ENCODE measurements at places on chromosomes 1 and 21.
A peak's percentile ranks its signal among the peaks of the same experiment; 100 is the strongest.

GRCh38 chr1:210445931-210446330 is 117.2 kb downstream of the HHAT start:
- DNase-seq, result no peak

- DNase-seq, result peak; percentile 54
Observed at GRCh38 chr1:180482425-180483275, 19.7 kb downstream of the ACBD6 start.

GRCh38 chr1:92929461-92929860 is 31.8 kb downstream of the DIPK1A start:
- DNase-seq, result no peak

- no peak for DNase-seq
Observed at GRCh38 chr1:41533016-41533730, 48.7 kb upstream of the EDN2 start.

DNA sequence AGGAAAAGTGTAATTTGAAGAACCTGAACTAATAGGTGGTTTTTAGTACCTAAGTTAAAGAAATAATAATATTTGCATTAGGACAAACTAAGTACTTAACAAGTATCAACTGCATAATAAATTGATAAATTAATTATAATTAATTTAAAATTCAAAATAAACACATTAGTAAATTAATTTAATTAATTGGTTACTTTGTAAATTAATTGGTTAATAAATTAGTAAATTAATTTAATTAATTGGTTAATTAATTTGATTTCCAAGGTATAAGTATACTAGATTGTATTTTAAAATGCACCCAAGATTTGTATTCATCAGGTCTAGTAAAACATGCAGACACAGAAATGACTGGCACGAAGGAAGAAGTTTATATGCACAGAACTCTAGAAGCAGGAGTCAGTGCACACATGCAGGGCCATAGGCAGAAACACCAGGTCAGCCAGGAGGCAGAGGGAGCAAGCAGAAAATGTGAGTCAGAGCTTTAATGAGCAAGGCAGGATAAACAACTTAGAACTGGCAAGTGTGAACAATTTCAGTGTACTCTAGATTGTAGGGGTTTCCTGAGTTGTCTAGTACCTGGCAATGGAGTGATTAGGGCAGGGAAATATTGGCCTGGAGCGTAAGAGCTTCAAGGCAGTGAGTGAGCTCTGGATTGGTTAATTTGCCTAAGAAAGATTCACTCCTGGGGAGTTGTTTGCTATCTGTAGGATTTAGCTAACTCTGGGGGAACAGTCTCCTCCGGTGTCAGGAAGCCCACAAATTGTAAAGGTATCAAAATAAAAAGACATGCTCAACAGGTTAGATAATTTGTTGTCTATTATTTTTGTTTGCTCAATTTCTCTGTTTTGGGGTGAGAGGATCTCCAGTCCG is 665.7 kb downstream of the MRPL39 start:
- no peak for DNase-seq

DNA sequence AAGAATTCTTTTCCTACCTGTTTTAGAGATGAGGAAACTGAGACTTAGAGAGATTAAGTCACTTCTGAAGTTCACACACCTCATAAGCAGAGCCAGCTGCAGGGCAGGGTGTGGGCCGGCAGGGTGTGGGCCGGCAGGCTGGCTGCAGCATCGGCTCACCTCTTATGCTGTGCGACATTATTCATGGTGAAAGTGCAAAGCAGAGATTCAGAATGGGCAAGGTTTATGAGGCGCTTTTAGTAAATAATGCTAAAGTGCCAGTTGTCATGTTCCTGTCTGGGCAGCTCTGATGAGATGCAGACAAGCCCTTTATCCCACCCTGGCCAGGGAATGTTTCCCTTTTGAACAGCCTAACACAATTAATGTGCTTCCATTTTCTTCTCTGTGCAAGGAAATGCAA is 14.6 kb downstream of the MAB21L3 start:
- no peak for DNase-seq

DNA sequence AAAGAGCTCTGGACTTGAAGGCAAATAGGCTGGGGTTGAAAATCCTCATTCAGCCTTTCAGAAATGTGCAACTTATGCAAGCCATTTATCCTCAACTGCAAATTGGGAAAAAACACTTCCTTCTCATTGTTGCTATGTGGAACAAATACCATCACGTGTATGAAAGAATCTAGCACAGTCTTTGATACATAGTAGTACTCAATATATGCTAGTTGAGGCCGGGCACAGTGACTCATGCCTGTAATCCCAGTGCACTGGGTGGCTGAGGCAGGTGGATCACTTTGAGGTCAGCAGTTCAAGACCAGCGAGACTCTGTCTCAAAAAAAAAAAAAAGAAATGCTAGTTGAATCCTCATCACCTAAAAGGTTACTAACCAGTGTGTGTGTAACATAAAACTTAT is 8.2 kb downstream of the PI4KB start:
- DNase-seq, result no peak

DNA sequence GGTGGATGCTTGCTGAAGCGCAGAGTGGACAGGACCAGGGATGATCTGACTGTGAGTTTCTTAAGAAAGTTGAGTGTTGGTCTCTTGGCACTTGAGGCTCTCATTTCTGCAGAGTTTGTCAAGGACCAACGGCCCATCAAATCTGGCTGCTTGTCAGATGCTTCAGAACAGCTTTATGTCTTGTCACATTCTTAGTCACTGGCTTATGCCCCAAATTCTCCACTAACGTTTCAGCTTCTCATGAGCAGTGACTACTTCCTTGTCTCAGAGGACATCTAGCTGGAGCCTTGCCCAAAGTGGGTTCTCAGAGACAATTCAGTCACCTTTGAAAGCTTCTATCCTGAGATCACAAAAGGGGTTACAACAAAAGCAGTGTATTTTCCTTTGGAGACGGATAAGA is 92.3 kb downstream of the ST6GALNAC5 start:
- no peak for DNase-seq

DNA sequence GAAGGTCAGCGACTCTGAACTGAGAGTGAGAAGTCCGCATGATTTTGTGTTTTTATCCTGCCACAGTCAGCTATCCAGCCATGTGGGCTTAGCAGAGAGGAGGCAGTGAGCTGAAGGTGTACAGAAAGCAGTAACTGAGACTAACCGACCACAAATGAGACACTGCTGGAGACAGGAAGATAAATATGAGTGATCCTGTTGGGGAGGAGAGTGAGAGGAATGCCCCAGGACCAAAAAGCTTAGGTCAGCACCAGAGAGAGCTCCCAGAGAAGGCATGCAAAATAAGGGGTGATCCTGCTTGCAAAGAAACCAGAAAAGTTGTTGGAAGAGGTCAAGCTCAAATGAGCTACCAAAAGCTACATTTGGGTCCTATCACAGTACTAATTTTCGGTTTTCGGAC is 63.7 kb downstream of the HLCS start:
- DNase-seq, result no peak

DNA sequence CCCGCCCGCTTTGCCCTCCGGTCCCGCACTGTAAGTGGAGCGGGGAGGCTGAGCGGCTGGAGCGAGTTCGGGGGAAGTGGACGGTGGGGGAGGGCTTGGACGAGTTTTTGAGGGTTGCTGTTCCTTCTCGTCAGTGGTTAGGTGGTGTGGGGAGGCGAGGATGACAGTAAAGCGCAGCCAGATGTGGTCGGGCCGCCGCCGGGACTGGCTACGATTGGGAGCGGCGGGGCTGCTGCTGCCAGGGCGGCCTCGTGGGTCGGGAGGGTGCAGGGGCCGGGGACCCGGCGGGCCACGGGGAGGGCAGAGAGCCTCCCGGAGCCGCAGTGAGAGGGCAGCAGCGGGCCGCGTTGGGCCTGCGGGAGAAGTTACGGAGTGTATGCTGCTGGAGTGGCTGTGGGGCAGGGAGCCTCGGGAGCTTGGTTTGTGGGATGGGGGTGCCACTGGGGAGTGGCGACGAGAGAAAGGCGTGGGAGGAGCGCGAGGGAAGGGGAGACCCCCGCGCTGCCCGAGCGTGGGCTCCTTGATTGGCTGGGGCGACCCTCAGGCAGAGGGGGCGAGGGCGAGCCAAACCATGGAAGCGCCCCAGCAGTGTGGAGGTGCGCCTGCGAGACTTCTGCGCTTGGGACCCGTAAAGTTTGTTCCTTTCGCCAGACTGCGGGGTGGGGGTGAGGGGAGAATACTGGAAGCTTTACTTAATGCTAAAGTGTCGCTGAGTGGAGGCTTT is 2.1 kb downstream of the ADGRL2 start:
- DNase-seq, result no peak

DNA sequence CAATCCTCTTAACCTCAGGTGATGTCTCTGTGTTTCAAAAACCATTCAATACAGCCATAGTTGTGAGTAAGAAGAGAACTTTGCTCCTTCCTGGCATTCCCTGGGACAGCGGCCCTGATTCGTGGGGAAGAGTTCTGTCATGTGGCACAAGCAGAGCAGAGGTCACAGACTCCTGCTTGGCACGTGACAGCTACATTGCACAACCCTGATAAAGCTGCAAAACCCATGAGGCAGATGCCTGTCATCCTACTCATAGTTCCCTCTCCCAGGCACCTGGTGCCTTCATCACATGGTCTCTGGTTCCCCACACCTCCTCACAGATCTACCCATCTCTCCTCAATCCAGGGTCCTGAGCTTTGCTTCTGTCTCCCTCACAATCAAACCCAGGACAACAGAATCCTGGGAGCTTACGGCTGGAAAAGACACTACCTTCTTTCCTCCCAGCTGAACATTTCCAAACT is 70.8 kb downstream of the PLPP3 start:
- no peak for DNase-seq

DNA sequence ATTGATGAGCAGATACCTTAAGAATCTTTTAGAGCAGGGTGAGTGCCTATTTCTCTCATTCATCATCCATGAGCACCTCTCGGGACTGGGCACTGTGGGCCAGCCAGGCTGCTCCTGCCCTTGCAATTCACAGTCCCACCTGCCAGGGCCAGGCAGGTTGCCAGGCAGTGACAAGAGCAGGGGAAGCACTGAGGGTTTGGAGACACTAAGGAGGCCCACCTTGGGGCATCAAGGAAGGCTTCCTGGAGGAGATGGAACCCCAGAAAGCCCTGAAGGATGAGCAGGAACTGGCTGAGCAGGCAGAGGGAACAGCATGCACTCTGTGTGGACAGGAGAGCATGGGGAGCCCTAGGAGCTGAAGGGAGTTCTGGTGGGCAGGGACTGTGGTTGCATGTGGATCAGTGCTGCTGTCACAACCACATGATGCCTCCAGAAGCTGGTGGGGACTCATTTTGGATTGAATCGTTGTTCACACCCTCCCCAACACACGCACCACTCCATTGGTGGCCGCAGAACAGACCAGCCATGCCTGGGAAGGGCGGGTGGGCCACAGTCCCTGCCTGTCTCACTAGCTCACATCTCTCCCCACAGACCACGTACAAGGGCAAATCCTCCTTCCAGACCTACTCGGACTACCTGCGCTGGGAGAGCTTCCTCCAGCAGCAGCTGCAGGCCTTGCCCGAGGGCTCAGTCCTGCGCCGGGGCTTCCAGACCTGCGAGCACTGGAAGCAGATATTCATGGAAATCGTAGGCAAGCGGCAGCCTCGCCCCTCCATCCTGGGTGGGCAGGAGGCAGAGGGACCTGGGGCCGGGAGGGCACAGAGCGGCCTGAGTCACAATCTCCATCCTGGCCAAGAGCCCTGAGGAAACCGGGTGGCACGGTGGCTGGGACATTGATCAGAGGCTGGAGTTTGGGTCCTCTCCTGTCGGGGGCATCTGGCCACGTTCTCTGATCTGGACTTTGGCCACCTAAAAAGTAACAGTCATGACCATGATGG is 55.1 kb downstream of the DISP3 start:
- DNase-seq, result no peak

DNA sequence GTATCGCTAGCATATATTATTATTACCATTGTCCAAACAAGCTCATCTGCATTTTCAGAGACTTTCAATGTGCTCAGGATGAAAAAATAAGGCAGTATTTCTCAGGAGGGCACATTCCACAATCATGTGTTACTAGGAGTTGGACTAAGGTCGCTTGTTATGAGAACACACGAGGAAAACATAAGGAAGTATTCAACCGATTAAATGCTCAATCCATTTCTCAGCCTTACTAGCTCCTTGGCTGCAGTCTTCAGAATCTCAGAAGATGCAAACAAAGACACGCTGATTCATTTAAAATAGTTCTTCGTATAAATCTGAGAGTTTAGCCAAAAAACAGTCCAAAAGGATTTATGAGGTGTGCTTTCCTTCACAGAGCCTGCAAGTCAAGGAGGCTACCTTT is 82.0 kb upstream of the JAK1 start:
- DNase-seq, result no peak

- DNase-seq, result no peak
Observed at GRCh38 chr1:62573675-62574074, 23.6 kb upstream of the ANGPTL3 start.

- no peak for DNase-seq
Observed at GRCh38 chr1:93979718-93980319, 70.6 kb upstream of the GCLM start.

GRCh38 chr1:22247527-22248245 is 104.8 kb upstream of the WNT4 start:
- DNase-seq, result no peak

DNA sequence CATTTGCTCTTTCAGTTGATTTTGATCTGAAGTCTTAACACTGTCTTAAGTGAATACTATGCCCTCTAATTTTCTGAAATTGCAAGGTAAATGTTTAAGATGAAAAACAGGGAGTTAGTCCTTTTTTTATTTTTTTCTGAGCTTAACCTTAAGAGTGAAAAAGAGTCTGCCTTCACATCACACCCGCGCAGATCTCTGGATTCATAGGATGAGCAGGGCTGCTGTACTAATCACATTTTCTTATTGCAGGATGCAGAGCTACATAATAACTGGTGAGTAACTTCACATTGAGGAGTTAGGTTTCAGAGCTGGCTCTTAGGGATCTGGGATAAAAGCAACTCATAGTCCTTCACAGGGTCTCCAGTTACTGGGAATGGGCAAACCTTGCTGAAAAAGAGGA is 188.7 kb upstream of the ATP1B1 start:
- no peak for DNase-seq

GRCh38 chr1:67159233-67159632 is 7.0 kb upstream of the IL23R start:
- no peak for DNase-seq

DNA sequence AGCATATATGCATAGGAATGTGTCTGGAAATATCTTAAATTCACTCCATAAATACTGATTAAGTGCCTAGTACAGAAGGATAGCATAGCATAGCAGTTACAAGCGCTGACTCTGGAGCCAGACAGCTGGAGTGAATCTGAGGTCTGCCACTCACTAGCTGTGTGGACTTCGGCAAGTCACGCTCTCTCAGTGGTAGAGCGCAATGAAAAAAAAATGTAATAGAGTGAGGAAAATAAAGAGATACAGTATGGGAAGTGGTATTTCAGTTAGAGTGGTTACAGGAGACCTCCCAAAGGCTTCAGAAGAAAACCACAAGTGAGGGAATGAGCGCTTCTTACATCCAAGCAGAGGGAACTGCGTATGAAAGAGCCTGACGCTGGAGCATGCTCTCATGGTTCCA is 338.9 kb upstream of the PRMT6 start:
- DNase-seq, result peak; percentile 48

DNA sequence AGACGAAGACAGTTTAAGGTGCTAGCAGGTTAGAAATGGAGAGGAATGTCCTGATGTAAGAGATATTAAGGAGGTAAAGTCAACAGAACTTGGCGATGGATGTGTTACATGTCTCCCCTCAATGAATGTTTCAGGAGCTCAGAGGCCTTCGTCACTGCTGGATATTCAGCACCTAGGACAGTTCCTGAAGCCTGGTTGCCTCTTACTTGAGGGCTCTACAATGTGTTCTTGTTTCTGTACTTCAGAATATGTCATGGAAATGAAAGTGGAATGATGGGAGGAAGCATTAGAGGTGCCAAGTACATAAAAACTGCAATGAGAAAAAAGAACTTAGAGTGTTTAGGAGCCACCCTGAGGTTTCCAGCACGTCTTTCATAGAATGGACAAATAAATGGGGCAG is 17.7 kb downstream of the TNR start:
- DNase-seq, result peak; percentile 40

All from Jurkat, Clone E6-1 (cell line).